ENCODE measurements at places on chromosomes 7 and 10.

GRCh38 chr10:121694966-121695643 lies 96.9 kb upstream of the FGFR2 start:
- no peak for DNase-seq

DNA sequence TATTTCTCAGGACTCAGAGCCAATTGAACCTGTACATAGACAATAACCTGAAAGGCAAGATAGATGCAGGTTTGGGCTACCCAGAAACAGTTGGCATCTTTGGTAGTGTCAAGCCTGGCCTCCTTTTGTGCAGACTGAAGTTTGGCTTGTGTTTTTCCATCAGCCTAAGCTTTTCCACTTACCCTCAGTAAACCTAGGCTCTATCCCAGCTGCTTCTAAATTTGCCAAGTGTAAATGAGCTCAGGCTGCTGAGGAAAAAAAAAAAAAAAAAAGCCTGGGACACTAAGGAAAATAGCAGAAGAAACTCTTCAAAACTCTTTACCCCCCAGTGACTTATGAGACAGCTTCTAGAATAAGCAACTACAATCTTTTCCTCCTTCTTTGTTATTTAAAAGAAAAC lies 316.3 kb upstream of the SORCS1 start:
- no peak for DNase-seq

GRCh38 chr10:118843647-118844265 lies 89.0 kb upstream of the CACUL1 start:
- no peak for DNase-seq

DNA sequence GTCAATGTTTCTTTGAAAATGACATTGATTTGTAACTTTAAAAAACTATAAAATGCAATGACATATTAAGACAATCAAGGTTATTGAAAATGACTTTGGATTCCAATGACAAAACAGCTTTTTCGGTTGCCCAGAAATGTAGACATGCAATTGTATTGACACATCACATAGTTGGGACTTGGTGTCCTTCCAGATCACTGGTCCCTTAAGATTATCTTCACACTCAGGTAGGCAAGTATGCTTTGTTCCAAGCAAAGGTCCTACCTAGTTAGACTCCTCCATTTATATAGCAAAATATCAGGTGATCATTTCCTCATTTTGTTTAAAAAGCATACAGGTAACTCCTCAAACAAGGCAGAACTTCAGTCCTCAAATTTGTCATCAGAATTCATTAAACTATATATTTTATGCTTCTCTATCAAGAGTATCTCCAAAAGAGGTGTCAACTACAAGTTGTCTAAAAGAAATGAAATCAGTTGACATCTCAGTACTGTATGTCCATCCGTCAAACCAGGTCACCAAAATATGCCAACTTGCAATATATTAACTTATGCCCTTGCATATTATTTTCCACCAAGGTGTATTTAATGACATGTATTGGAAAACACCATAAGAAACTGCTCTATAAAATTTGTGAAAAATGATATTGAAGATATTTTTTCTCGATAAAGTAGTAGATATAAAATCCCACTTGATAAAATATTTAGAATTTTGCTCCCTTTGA lies 64.6 kb downstream of the TSPAN12 start:
- DNase-seq = no peak

DNA sequence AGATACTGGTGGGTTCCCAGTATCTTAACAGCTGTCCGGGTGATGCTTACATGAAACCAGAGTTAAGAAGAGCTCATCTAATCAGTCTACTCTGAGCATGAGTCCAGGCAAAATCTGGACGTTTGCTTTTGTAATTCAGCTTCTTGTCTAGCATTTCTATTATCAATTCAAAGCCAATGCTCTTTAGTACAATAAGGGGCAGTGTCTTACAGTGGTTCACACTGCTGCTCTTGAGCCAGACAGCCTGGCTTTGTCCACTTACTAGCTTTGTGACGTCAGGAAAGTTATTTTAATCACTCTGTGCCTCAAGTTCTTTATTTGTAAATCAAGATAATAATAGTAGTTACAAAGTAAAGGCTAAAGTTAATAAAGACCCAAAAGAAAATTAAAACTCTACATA lies 227.3 kb upstream of the TCF7L2 start:
- no peak for DNase-seq

- DNase-seq = no peak
Observed at GRCh38 chr7:139124084-139124914, 14.8 kb upstream of the ZC3HAV1 start.

DNA sequence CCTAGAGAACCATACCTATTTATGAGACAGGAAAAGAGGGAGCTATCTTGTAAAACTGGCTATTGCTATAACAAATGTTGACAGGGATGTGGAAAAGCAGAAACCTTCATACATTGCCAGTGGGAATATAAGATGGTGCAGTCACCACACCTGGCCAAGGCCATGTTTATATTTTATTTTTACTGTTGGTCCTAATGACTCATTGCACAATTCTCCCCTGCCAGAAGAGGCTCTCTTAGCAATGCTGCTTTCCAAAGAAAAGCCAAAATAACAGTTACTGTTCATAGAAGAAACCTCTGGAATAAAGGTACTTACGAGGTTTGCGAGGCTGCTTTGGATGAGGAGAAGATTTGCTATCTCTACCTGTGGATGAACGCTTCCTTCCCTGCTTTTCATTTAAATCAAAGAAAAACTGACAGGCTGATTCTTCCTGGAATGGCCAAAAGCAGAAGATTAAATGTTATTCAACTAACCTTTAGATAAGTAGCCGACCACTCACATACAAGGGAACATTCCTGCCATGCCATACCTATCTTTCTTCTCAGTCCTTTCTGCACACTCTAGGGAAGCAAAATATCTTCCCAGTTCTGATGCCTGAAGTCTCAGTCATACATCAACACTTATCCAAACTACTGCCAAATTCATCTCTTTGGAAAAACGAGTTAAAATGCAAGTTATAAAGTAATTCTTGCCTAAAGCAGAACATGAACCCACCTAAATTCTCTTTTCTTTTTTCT lies 16.3 kb upstream of the CHUK start:
- no peak for DNase-seq

DNA sequence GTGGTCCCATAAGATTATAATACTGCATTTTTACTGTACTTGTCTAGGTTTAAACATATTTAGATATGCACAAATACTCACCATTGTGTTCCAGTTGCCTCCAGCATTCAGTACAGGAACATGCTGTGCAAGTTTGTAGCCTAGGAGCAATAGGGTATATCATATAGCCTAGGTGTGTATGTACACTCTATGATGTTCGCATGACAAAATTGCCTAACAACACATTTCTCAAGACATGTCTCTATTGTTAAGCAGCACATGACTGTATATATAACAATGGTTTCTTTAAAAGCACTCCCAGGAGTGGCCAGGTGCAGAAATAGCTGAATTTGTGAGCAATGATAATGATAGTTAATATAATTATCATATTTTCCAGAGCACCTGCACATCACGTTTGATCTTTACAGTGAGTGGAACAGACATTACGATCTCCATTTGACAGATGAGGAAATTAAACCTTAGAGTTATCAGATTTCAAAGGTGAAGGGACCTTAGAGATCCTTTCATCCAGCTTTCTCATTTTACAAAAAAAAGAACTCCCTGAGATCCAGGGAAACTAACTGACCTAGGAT lies 99.2 kb upstream of the PDCD4 start:
- no peak for DNase-seq

- DNase-seq = no peak
Observed at GRCh38 chr10:64113375-64113774, 592.2 kb downstream of the REEP3 start.

GRCh38 chr7:146115851-146116520 lies 615 bp upstream of the CNTNAP2 start:
- DNase-seq = peak; percentile 52

DNA sequence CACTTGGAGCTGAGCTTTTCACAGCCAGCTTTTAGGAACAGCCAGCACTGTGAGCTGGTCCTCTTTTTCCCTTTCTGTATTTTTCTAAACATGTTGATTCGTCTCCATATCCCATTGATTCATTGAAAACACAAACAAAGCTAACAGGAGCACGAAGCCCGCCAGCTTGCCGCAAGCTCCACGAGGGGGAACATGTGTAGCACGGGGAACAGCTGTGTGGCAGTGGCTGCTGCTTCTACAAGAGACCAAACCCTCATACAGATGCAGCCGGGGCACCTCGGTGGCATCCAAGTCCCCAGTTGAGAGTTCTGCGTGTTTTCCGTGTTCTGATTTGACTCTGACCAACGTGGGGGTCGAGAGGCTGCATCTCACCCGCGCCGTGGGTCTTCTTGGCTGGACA lies 80.8 kb upstream of the SH2B2 start:
- no peak for DNase-seq

DNA sequence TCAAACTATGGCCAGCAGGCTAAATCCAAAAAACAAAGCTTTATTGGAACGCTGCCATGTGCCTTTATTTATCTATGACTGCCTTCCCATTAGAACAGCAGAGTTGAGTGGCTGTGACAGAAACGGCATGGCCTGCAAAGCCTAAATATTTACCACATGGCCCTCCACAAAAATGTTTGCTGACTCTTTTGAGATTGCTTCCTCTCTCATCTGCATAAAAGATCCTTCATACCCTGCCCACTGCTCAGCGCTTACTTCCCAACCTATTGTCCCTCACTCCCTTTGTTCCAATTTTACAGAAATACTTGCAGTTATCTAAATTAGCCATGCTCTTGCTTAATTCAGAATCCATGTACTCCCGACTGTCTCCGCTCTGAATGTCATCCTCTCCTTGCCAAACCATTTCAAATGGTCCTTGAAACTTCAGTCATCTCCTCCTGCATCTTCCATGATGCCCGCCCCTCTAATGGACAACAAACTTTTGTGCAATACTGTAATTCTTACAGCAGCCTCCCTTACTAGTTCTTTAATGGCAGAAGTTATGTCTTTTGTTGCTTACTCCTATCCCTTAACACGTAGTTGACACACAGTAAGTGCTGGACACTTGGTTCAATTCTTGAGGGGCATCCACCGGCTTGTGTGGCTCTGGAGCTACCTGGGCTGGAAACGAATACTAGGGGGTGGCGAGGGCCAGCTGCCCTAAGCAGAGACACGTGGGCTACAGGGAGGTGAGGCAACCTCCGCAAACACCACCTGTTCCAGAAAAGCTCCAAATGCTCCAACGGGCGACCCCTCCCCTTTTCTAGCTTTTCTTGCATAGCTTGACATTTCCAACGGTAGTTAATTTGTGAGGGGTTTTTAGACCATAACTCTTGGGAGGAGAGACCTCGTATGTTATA lies 832 bp downstream of the XRCC2 start:
- peak; percentile 12 for DNase-seq

DNA sequence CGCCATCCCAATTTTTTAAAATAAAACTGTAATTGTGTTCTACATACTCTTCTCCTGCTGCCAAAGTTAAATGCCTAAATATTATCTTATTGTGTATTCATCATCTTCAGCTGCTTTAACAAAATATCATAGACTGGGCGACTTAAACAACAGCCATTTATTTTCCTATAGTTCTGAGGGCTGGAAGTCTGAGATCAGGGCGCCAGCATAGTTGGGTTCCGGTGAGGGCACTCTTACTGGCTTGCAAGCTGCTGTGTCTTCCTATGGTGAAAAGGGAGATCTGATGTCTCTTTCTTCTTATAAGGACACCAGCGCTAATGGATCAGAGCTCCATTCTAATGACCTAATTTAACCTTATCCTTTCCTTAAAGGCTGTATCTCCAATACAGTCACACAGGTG lies 30.4 kb downstream of the CSTF2T start:
- DNase-seq = no peak

GRCh38 chr10:61986788-61987492 lies 85.4 kb downstream of the ARID5B start:
- DNase-seq = no peak

DNA sequence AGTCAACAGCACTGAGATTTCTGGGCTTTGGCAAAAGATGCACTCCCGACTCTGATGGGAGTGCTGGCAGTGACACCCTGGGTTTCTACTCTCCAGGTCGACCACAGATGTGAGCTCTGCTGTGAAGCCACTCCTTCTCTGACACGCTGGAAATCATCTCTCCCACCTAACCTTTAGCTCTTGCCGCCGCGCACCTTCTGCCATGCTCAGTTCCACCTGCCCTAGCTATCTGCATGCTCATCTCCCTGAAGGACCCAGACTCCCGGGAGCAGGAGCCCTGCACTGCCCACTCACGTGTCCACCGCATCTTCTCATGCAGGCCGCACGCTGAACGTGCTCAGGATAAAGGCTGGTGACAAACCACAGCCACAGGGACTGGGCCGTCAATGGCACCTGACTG lies 174.8 kb downstream of the TNS3 start:
- DNase-seq = no peak

DNA sequence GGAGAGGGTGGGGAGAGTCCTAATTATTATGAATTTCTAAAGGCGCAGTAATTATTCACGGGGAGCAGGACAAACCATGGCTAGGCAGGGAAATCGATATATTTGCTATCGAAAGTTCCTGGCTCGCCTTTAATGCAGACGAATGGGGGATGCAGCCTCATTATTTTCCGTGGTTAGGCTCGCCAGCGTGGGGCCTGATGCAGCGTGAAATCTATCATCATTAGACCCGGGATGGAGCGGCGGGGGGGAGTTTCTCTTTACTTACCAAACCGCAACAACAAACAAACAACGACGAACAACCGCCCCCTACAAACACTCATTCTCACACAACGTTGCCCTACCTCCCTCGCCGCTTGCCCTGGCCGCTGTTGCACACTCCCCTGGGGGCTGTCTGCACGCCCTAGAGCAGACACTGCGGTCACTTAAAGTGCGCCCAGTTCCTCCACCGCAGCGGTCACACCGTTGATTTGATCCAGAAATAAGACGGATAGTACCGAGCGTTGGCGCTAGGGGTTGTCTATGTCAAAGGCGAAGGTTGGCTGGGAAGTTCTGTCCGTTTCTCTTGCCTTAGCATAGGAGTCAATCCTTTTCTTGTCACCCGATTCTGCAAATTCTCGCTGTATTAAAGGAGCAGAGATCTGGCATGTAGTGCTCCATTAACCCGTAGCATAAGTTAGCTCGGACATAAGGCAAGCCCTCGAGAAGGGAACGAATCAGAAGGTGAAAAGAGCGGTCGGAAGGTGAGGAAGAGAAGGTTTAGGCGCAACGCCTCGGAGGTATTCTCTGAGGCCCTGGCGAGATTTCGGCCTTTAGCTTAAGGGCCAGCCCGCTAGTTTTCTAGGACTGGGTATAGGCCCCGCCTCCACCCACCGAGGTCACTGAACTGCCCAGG lies 10.4 kb downstream of the NXPH1 start:
- no peak for DNase-seq

GRCh38 chr10:59373071-59373470 lies 10.7 kb upstream of the FAM13C start:
- peak; percentile 44 for DNase-seq

GRCh38 chr10:116274064-116274904 lies 1.3 kb upstream of the GFRA1 start:
- DNase-seq = peak; percentile 33

GRCh38 chr7:104296266-104296665 lies 32.1 kb upstream of the LHFPL3 start:
- no peak for DNase-seq

- peak; percentile 26 for DNase-seq
Observed at GRCh38 chr10:51770709-51771108, 71.3 kb upstream of the CSTF2T start.

DNA sequence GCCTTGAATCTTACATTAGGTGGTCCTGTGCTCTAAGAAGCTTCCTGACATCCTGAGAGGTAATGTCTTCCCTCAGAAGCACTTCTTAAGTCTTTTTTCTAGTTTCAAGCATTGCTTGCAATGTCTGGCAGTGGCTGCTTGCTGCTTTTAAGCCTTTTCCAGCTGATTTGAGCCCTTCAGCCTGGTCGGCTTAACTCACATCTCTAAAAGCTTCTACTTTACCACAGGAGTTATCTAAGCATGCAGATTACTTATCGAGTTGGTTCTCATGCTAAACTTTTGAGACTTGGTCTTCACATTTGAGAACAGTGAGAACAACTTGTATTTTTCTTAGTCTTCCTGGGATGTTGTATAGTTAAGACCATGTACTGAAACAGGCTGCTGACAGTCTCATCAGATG lies 3.9 kb downstream of the LRMDA start:
- no peak for DNase-seq
